ENCODE measurements at places on chromosomes 3 and 15.

- DNase-seq = no peak
Observed at GRCh38 chr3:120762615-120763014, 20.1 kb downstream of the GTF2E1 start.

DNA sequence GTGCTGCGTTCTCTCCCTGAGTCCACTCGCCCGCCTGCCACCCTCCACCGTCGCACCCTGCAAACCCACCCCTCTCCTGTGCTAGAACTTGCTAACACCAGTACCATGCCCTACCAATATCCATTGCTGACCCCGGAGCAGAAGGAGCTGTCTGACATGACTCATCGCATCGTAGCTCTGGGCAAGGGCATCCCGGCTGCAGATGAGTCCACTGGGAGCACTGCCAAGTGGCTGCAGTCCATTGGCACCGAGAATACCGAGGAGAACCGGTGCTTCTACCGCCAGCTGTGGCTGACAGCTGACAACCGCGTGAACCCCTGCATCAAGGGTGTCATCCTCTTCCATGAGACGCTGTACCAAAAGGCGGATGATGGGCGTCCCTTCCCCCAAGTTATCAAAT, 4.9 kb upstream of the ALAS1 start:
- peak; percentile 50 for DNase-seq

GRCh38 chr15:78154955-78155354, 5.8 kb downstream of the IDH3A start:
- DNase-seq = no peak

- no peak for DNase-seq
Observed at GRCh38 chr3:112818289-112818688, 28.4 kb downstream of the CD200R1L start.

- DNase-seq = no peak
Observed at GRCh38 chr3:122057671-122058070, 2.5 kb downstream of the CD86 start.

- no peak for DNase-seq
Observed at GRCh38 chr15:67300266-67301025, 45.9 kb downstream of the IQCH start.
